Osteoblast (primary cell): ENCODE measurements at places on chromosomes 2 and 18. TPM values are rescaled to one million over a fixed set of nuclear protein-coding genes. Genes with fewer than 3 reads are reported as not detected.

Gene CERKL
- under 0.01 TPM in 1 of 2 replicates, not detected in the other for total RNA-seq

Gene ACMSD
- not detected in 2 replicates for total RNA-seq

Gene LAMA3
- total RNA-seq, result 8.3 and 33.3 TPM in 2 replicates

Gene PASK
- 5.0 and 5.8 TPM in 2 replicates for total RNA-seq

Gene CDH7
- not detected in 2 replicates for total RNA-seq

Gene GPR45
- not detected in 2 replicates for total RNA-seq

Gene FAP
- 464 and 582 TPM in 2 replicates for total RNA-seq

Gene DARS1
- total RNA-seq, result 100 and 119 TPM in 2 replicates

Gene PDCD1
- not detected in 2 replicates for total RNA-seq

Gene SLC23A3
- 1.4 and 1.5 TPM in 2 replicates for total RNA-seq

Gene PLCD4
- total RNA-seq, result 2.5 and 4.4 TPM in 2 replicates

Gene KCNIP3
- under 0.01 and 0.29 TPM in 2 replicates for total RNA-seq

Gene TUBA4B
- not detected in 2 replicates for total RNA-seq

Gene MAP3K19
- total RNA-seq, result not detected in 2 replicates

Gene AKAIN1
- total RNA-seq, result not detected in 2 replicates

Gene LOXHD1
- not detected in 2 replicates for total RNA-seq

Gene RNF144A
- total RNA-seq, result 15.9 and 18.0 TPM in 2 replicates

Gene OTX1
- total RNA-seq, result not detected in 2 replicates

Gene FAHD2B
- total RNA-seq, result 1.1 and 1.2 TPM in 2 replicates

Gene C2orf66
- under 0.01 and 0.36 TPM in 2 replicates for total RNA-seq

Gene FSIP2
- total RNA-seq, result under 0.01 TPM in 2 replicates

Gene XDH
- under 0.01 TPM in 2 replicates for total RNA-seq

Gene SEMA4F
- 7.2 and 7.7 TPM in 2 replicates for total RNA-seq

Gene KIAA2012
- total RNA-seq, result under 0.01 TPM in 1 of 2 replicates, not detected in the other

Gene LINC00305
- not detected in 2 replicates for total RNA-seq

Gene B4GALT6
- total RNA-seq, result 2.2 and 2.9 TPM in 2 replicates

Gene ST6GAL2
- 0.36 TPM in 1 of 2 replicates, not detected in the other for total RNA-seq

Gene PDE11A
- total RNA-seq, result under 0.01 and 0.36 TPM in 2 replicates

Gene SRSF7
- total RNA-seq, result 46.3 and 48.1 TPM in 2 replicates

Gene TACR1
- total RNA-seq, result under 0.01 and 0.29 TPM in 2 replicates
